EH (cell line): ENCODE measurements at places on chromosomes 7 and 10.

- peak; percentile 10 for DNase-seq
Measured at GRCh38 chr7:105972276-105972675, 9.2 kb downstream of the CDHR3 start.

- DNase-seq, result peak; percentile 49
Measured at GRCh38 chr10:77925795-77926565, 575 bp downstream of the DLG5 start.

DNA sequence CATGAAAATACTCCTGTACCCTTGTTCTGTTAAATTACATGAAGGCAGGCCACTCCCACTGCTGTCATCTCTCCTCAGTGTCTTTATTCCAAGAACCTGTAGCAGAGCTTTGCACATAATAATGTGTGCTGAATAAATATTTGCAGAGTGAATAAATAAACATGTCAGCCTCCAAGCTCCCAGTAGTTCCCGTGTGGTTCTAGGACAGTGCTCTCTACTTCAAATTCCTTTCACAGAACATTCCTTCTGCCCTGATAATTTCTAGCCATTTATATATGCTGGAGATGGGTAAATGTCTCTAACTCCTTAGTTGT is 20.3 kb upstream of the HYAL4 start:
- no peak for DNase-seq

- DNase-seq, result peak; percentile 98
Measured at GRCh38 chr7:102117743-102118142, 168.9 kb upstream of the SH2B2 start.

DNA sequence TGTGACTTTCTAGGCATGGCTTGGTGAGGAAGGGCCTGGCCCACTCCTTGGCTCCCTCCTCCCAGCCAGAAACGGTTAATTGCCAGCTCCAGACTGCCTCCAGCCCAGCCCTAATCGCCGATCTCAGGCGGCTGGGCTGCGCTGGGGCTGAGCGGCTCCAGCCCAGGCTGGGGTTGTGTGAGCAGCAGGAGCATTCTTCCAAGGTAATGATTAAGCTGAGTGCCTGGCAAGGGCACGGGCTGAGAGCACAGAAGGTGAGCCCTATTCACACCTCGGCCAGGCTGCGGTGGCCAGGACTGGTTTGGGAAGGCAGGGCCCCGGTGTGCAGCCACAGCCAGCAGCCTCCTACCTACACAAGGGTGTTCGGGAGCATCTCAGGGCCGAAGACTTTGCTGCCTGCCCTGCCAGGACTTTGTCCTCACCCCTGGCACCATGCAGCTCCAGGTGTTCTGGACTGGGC is at the start of gene TMEM72:
Gene TMEM72, plus strand, starts transcription at position 257 of the 460 bp plus-strand sequence. Its CDS starts 176 bp downstream, at position 433.
- no peak for DNase-seq

GRCh38 chr10:127836176-127836575 is 56.6 kb downstream of the CLRN3 start:
- DNase-seq, result no peak

DNA sequence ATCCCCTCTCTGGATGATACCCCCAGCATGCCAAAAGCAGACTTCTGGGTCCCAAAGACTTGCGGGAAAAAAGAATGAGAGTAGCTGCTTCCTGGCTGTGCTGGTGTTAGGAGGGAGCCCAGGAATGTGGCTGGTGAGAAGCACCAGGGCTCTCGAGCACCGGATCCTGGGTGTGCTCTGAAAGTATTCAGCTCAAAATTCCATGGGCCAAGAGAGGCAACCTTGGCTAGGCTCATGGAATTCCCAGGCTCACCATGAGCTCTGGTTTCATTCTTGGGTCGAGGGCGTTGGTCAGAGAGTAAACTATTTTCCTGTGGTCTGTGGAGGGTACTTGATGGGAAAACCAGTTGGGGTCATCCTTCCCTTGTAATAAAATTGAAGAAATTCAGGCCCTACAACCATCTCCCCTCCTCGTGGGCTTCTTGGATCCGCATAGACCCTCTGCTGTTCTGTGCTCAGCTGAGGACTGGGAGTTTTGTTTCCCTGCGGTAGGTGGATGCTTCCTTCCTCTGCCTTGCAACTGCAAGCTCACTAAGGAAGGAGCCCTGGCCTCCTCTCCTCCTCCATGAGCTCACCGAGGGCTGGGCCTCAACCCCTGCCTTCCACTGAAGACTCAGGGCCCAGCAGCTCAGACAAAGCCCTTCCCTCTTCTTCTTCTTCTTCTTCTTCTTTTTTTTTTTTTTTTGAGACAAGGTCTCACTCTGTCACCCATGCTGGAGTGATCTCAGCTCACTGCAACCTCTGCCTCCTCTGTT is 34.5 kb upstream of the AQP1 start:
- DNase-seq, result peak; percentile 47

DNA sequence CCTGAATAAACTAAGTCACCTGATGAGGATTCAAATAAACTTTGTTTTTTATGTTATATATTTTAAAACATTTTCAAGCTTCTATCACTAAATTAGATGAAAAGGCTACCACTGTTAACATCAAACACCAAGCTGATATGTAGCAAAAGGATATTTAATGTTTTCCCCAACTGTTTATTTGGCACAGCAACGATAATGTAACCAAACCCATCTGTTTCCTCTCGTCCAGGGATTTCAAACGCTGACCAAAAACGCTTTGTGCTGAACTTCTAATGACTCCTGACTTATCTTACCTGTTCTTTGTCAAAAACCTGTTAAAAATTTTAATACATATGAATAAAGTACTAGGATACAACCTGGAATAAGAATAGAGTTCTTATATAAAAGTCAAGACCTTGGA is 30.5 kb downstream of the DCLRE1A start:
- no peak for DNase-seq

DNA sequence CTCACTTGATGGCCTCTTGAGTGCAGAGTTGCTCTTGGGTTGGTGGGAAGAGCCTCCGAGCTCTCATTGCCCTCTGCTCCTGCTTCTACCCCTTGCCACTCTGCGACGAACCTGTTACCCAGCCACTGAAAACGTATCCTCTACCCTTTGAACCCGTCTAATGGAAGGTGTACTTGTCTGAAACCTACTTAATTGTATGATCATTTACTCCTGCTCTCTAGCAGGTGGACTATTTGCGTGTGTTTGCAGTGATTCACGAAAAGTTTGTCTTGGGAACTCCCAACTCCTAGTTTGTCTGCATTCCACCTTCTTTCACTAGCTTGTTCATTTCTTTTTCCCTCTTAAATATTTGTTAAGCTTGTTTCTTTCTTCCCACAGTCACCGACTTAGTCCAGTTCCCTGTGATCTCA is 503 bp downstream of the CROT start:
- DNase-seq, result no peak
